ENCODE measurements at places on chromosomes 12 and 14.

GRCh38 chr12:96073346-96074330 is 38.3 kb upstream of the LTA4H start:
- no peak for DNase-seq

DNA sequence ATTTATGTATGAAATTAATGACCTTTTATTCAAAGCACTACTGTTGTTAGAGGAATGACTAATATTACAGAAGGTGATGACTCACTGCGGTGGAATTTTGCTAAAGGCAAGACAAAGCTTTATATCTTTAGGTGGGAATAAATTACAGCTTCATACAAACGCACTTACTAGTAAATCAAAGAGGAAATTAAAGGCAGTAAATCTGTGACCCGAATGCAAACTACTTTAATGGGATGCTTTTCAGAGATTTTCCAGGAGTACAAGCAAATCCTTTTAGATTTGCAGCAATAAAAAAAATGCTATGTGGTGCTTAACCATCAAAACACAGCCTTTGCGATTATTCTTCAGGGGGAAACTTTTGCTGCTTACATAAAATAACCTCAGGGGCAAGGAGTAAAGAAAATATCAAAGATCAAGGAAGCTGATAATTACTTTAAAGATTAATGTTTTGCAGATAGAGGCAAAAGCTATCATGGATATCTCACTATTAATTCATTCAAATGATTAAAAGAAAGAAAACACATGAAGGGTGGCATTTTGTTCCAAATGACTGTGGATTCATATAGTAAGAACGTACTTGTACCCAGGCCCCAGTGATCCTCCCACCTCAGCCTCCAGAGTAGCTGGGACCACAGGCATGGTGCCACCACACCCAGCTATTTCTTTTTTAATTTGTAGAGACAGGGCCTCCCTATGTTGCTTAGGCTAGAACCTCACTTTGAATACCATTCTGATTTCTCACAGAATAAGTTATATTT is 98.9 kb downstream of the DENND5B start:
- DNase-seq = no peak

DNA sequence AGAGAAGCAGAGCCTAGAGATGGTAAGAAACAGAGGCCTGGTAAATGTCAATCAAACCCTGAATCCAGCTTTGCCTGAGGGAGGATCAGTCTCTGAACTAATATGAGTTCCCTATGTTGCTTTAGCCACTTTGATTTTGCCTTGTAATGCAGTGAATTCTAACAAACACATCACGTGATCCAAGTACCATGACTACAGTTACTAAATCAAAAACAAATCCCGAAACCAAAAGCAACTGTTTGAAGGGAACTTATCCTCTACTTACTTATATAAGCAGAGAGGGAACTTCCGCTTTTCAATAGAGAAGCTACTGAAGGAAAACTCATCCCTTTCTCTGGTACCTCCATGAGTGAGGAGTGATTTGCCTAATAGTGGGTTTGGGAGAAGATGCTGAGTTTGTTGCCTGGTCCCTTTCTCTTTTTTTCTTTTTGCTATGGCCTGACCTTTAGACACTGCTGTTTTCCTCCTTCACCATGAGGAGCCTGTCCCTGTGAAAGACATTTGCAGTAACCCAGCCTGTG is 7.7 kb upstream of the PPTC7 start:
- DNase-seq = peak; percentile 84

GRCh38 chr14:104865631-104866441 is 768 bp downstream of the CEP170B start:
- DNase-seq = no peak

DNA sequence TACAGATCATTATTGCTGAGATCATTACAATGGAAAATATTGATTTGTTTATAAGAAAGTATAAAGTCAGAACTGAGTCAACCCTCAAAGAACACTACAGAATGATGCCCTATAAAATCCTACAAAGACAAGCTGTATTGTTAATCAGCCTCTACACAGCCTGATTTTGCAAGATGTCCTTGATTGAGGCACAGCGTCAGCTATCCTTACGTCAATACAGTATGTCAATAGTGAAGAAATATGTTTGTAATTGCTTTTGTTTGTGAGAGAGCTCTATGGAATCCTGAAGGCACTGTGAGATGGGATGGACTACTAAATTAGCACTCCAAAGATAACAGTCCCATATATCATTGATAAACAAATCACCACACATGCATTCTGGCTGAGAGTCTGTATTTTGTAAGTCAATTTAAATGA is 70.7 kb downstream of the RASSF9 start:
- DNase-seq = no peak

- DNase-seq = no peak
These were observed 159.3 kb downstream of the FBXL14 start for GRCh38 chr12:1435044-1435443.

DNA sequence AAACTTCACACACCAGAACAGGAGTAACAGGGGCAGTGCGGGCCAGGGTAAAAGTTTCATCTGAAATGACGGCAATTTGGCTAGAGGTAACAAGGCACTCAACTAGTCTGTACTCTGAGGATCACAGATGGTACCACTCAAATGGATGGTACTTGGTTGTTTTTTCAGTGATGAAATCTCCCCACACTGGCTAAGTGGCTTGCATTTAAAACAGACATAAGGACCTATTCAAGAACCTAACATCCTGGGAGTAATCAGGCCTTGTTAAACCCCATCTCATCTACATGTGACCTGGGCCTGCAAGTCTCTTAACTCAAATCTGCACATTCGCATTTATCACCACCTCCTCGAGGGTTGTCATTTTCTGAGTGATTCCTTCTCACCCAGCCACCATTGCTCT is 90.8 kb downstream of the PRKAB1 start:
- no peak for DNase-seq

GRCh38 chr14:93239869-93240677 is 33.0 kb downstream of the UBR7 start:
- no peak for DNase-seq

DNA sequence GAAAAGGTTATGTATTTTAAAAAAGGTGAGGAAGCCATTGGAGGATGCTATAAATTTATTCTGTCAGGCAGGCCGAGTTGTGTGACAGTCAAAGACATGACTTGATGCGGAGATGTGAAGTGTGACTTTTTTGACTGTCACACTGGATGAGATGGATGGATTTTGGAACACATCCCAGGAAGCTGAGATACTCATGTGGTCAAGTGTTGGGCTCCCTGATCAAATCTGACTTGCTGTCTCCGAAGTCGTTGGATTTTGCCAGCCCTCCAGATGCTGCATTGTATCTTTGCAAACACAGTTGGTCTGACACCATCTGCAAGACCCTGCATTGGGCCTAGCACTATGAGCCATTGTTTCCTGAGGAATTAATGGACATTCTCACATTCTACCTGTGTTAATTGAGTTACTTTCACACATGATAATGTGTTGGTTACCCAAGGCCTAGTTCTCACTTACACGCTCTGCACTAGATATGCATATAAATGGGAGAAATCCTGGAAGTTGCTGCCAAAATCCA is 204.0 kb upstream of the PRKD1 start:
- DNase-seq = no peak

- DNase-seq = no peak
These were observed 54.3 kb downstream of the PEBP1 start for GRCh38 chr12:118190266-118190665.

DNA sequence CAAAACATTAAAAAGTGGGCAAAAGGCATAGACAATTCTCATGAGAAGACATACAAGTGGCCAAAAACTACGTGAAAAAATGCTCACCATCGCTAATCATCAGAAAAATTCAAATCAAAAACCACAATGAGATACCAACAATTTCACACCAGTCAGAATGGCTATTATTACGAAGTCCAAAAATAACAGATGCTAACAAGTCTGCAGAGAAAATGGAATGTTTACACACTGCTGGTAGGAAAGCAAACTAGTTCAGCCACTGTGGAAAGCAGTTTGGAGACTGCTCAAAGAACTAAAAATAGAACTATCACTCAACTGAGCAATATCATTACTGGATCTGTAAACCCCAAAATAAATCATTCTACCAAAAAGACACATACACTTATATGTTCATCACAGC is 76.2 kb downstream of the PRKD1 start:
- no peak for DNase-seq

GRCh38 chr12:6873094-6874014 is at the start of gene SPSB2:
Gene SPSB2 (minus strand): TSS chr12:6873303. CDS start chr12:6872901, 402 bp downstream.
- peak; percentile 88 for DNase-seq

DNA sequence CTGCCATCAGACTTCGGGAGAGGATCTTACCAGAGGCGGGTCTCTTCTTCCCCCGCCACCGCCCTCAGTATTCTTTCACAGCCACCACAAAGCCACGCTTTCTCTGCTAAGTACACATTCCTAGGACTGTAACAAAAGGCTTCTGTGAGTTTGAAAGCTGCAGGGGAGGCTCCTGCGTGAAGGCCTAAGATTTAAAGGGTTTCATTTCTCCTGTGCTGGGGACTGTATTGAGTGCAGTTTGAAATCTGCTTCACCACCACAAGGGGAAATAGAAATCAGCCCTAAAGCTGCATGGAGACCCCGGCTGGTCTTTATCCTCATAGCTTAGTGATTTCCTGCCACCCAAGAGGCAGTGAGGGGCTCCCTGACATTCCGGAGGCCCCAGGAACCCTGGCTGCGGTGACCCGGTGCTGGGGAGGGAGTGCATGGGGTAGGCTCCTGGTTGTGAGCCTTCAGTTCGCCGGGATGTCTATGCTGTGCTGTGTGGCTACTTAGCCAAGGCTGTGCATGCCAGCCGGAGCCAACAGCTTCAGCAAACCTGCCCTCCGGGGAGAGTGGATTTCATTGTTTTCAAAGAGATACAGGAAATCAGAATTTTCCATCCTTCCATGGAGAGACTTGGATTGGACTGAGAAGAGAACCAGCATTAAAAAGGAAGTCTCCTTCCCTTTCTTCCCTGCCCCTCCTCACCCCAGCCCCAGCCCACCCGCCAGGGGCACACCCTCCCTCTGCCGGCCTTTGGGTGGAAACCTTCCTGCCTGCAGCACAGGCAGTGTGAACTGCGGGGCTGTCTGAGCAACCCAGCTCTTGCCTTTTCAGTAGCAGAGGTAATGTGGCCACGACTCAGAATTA is 163.3 kb downstream of the ETV6 start:
- DNase-seq = no peak

- DNase-seq = no peak
These were observed 64.6 kb downstream of the CCDC88C start for GRCh38 chr14:91352728-91353692.

GRCh38 chr14:94460631-94461416 is 8.2 kb upstream of the SERPINA11 start:
- DNase-seq = no peak

DNA sequence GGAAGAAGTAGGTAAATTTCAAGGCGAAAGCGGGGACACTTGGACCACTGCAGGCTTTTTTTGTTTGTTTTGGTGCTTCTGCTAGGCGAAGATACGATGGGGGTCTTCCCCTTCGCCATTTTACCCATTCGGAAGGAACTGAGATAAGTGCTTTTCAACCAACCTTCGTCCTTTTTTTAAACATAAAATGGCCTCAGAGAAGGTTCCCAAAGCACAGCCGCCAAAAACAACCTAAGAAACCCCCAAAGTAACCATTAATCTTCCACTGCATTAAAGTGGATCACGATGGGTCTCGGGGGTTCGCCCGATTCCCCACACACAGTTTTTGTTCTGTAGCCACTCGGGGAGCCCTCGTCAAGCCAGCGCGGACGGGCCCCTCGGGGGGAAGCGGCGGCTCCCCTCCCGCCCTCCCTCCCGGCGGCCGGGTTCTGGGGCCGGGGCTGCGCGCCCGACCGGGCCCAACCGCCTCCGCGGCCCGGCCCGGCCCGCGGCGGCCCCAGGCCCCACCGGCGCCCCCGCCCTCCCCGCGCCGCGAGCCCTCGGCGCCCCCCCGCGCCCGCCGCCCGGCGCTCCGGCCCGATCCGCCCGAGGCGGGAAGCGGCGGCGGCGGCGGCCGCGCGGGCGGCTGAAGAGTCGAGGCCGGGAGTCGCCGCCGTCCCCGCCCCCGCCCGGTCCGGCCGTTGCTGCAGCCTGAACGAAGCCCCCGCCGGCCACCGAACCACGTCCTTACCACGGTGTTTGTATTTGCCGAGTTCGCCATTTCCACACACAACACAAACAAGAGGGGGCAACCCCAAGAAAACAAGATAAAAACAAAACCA is 790 bp downstream of the GTF2A1 start:
- no peak for DNase-seq

- no peak for DNase-seq
These were observed 41.0 kb downstream of the TRAFD1 start for GRCh38 chr12:112166051-112167015.

DNA sequence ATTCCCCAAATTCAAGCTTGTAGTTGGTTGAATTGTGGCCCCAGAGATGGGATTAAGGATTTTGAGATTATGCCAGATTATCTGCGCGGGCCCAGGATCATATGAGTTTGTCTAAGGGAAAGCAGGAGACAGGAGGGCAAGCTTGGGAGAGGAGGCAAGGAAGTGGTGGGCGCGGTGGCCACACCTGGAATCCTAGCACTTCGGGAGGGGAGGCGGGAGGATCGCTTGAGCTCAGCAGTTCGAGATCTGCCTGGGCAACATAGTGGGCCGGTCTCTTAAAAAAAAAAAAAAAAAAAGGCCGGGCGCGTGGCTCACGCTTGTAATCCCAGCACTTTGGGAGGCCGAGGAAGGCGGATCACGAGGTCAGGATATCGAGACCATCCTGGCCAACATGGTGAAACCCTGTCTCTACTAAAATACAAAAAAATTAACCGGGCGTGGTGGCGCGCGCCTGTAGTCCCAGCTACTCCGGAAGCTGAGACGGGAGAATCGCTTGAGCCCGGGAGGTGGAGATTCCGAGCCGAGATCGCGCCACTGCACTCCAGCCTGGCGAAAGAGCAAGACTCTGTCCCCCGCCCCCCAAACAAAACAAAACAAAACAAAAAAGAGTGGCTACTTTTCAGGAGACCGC is 881 bp upstream of the PUS1 start:
- DNase-seq = no peak

- no peak for DNase-seq
These were observed 58.2 kb downstream of the SETD3 start for GRCh38 chr14:99422228-99423010.

DNA sequence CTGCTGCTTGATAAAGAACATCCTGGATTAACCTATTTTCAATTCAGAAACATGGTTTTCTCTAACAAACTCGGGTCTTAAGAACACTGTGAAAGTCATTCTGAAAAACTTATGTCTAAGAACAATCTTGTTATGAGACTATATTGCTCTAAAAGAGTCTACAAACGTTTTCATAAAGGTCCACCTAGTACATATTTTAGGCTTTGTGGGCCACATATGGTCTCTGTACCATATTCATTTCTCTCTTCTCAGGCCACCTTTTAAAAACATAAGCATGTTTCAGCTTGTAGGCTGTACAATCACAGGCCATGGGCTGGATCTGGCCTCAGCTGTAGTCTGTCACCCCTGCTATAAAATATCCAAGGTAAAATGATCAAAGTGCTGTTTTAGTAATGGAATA is 39.9 kb downstream of the PPP4R3A start:
- DNase-seq = no peak

- DNase-seq = no peak
These were observed 26.8 kb upstream of the PEX5 start for GRCh38 chr12:7162691-7163114.

- DNase-seq = no peak
These were observed 7.8 kb downstream of the PITPNM2 start for GRCh38 chr12:123142921-123143735.
